ENCODE measurements at places on chromosomes 7 and 10. TPM values are rescaled to one million over a fixed set of nuclear protein-coding genes. Genes with fewer than 3 reads are reported as not detected.

GRCh38 chr7:158495786-158496185 is 91.8 kb downstream of the PTPRN2 start:
- DNase-seq, result peak; percentile 34

Gene ALOX5
- 2.1 TPM for total RNA-seq

- DNase-seq, result peak; percentile 45
Observed at GRCh38 chr10:47318706-47319105, 3.5 kb upstream of the GDF2 start.

- DNase-seq, result no peak
Observed at GRCh38 chr7:85529831-85530230, 343.0 kb upstream of the SEMA3D start.

GRCh38 chr10:14325325-14325955 is 5.3 kb downstream of the FRMD4A start:
- DNase-seq, result no peak

DNA sequence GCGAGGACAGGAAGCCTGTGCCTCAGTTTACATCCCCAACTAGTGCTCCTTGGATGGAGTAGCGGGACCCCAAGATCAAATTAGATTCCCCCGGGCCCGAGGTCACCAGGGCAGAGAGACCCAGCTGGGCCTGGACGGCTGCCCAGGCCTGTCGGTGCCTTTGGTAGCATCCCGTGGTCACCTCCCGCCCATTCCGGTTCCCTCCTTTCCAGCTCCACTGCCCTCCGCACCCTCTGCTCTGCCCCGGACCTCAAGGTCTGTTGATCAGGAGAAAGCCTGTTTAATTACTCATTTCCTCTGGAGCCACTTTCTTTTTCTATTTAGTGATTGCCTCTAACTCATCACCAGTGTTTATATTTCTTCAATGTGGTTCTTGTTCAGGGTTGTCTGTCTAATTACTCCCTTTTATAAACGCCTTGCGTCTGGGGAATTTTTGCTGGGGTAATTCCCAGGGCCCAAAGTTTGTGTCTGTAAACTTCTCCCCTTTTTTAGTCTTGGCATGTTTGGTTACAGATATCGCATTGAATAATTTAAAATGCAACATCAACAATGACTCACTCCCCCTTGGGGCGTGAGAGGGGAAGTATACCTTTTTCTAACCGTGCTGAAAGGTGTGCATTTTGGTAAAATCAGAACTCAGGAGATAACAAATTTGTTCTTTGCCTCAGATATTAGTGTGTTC is 1.9 kb downstream of the FOXK1 start:
- DNase-seq, result peak; percentile 87

Gene NRCAM
- 62.1 TPM for total RNA-seq

Gene FAM170B
- total RNA-seq, result not detected

DNA sequence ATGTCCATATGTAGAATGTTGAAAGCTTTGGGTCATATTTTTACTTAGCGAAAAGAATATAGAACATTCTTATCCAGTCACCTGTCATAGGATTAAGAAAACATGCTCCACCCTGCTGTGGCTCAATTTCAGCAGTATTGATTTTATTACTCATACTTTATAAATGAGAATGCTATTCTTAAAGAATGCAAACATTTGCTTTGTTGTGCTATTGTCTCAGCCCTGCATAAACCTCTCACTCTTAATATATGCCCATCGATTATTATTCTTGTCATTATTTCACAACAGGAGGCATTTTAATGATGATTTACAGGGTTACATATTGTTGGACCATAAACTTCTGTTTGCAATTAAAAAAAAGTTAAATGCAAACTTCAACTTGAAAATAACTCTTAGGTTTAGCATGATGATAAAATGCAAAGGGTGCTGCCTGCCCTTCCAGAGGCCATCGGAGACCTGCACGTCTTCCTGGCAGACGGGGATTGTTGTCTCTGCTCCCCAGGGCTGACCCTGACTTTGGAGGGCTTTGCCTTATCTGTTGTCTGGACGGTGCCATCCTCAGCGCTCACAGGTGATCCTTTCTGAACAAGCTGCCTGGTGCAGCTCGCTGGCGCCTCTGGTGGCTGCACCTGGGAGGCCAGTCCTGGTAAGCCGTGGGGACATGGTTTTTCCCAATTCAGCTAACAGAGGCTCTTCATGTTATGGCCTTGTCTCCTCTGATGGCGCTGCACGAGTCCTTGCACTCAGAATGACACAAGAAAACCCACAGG is 50.0 kb upstream of the SHH start:
- DNase-seq, result peak; percentile 46

All from Caki2 (cell line).